NT2/D1 (cell line): ENCODE measurements at places on chromosomes 3 and 15.

DNA sequence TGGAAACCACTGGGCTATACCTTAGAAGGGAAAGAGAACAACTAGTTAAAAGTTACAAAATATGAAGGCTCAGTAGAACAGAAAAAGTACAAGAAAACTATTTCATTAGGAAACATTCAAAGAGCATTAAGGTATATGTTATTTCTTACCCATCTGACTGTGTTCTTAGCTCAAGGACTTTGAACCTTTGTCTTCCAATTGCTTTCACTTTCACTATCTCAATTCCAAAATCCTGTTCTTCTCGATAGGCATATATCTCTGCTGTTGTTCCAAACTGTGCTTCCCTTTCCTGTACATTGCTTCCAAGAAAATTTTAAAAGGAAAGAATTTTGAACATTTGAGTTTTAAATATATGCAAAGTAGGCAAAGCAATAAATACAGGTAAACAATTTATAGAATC, 6.9 kb downstream of the CRBN start:
- DNase-seq, result no peak

GRCh38 chr3:78668302-78668701, 1099.5 kb downstream of the ROBO1 start:
- no peak for DNase-seq

DNA sequence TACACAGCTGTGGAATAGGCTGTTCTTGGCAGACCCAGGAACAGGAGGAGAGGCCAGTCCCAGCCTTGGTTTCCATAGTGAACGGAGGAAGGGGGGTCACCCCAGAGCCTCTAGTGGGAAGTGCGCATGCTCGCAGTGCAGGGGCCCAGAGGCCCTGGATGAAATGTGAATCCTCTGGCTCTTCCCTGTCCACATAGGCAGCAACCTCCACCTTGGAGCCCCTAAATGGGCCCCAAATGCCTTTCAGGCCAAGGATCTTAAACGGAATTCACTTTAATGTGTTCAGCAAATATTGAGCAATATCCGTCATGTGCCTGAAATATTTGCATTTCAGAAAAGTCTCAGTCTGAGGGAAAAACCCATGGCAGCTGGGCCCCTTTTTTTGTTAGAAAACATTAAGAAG, 3.3 kb upstream of the NDN start:
- DNase-seq, result no peak

- no peak for DNase-seq
Measured at GRCh38 chr3:156862338-156862737, 36.2 kb downstream of the LEKR1 start.

GRCh38 chr15:45943240-45943639, 308.4 kb downstream of the SQOR start:
- no peak for DNase-seq

DNA sequence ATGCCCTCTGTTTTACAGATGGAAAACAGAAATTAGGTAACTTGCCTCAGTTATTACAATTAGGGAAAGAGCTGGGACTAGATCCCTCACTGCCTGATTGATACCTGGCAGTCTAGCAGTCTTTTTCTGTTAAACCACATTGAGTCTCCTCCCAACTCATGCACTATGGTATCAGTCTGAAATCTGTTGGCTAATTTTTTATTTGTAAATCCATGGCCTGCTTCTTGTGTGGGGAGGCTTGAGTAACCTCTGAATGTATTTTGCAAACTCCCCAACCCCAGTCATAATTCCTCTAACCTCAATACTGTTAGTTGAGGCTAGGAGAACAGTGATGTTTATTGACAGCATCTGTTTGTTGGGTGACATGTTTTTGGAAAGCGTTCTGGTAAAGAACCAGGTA, 35.9 kb downstream of the TMOD3 start:
- no peak for DNase-seq

DNA sequence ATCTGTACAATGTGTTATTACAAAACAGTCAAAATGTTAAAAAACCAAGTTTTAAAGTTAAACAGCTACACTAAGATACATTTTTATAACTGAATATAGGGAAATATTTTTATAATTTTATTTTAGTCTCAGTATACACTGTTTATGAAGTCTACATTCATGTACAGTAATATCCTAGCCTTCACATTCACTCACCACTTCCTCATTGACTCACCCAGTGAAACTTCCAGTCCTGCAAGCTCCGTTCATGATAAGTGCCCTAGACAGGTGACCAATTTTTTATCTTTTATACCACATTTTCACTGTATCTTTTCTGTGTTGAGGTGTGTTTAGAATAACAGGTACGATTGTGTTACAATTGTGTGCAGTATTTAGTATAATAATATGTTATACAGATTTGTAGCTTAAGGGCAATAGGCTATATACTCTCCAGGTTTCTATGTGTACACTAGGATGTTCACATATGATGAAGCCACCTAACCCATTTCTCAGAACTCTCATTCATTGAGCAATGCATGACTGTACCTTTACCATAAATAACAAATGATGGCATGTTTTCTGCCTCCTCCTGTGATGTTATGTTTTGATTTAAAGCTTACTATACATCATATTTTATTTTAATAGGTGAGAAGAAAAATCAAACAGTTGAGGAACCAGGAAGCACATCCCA, 388.4 kb upstream of the NDN start:
- no peak for DNase-seq

GRCh38 chr3:54832876-54833275, 95.0 kb downstream of the LRTM1 start:
- DNase-seq, result no peak

- DNase-seq, result no peak
Measured at GRCh38 chr15:53307952-53308624, 451.4 kb downstream of the WDR72 start.

GRCh38 chr3:158712443-158712842, 19.8 kb downstream of the RARRES1 start:
- no peak for DNase-seq

DNA sequence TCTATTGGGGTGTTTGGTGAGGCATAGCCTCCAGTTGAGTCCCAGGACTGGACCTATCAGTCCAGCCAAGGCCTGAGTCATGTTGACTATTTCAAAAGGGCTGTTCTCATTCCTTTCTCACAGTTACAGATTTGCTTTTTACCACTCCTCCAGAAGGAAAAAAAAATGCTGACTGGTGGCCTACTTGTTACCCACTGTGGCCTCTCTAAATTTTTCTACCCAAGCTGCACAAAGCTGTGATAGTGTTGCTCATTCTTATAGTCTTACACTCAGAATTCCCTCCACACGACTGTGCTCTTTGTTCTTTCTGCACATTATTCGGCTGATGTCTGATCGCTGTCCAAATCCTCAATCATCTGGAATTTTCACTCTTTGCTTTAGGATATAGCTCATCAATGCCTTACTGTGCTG, 1142.2 kb downstream of the IGSF11 start:
- DNase-seq, result no peak

- DNase-seq, result no peak
Measured at GRCh38 chr15:31930967-31931366, 99.3 kb upstream of the CHRNA7 start.
